Stimulated activated CD4-positive, alpha-beta T cell treated with anti-CD3 and anti-CD28 coated beads, TNF-alpha, amount 100 ng/mL, for 1 hour (primary cell): ENCODE measurements at places on chromosomes 11 and 22.
A peak's percentile ranks its signal among the peaks of the same experiment; 100 is the strongest.

GRCh38 chr11:121246021-121246768 is 46.4 kb upstream of the SC5D start:
- no peak for DNase-seq

- DNase-seq, result no peak
Measured at GRCh38 chr22:19292458-19293230, 1.1 kb upstream of the CLTCL1 start.

DNA sequence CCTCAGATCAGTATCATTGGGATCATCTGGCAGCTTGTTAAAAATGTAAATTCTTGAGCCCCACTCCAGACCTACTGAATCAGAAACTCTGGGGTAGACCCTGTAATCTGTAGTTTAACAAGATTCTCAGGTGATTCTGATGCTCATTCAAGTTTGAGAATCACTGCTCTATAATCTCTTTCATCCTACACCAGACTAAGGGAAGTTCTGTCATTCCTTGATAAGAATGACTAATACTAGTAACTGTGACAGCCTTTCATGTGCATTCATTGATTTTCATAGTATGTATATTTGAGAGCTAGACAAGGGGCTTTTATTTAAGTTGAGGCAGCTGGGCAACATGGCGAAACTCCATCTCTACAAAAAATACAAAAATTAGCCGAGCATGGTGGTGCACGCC is 30.0 kb downstream of the NAT10 start:
- DNase-seq, result no peak

- DNase-seq, result peak; percentile 12
Measured at GRCh38 chr22:22748297-22748743, 103.9 kb downstream of the GGTLC2 start.

DNA sequence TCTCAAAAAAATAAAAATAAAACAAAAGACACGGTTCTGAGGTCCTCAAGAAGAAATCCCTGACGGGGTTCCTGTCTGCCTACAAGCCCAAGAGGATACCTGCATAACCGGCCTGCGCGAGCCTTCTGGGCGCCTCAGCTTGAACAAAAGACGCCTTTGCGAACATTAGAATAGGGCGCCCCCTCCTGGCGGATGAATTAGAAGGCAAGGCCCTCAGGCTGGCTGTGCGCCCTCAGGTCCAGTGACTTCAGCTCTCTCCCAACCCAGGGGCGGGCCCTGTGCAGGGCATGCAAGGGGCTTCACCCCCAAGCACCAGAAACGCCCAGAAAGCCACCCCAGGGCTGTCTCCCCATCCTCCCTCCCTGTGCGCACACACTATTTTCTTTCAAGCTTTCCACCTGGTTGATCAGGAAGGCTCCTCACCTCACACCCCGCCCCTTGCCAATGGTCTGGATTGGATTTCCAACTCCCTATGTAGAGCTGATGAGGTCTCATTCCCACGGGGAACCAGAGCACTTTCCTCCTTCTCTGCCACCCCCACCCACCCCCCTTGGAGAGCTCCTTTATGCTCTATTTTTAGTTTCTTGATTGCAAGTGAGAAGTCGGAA is 273.3 kb downstream of the BUD13 start:
- peak; percentile 13 for DNase-seq

DNA sequence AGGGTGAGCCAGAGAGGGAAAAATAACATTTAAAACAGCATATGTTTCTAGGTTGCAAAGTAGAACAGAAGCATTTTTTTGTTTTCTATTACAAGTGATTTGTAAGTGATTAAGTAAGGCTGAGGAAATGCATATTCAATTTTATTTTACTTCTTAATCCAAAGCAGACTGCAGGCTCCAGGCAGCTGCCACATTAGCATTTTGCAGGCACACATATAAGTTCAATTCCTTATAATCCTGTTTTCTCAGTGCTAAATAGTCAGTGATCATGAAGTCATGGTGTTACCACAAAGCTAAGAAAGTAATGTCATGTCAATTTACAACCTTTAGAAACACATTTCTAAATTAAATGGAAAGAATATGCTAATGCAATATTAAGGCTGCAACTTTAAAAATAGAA is 149.8 kb downstream of the CNTN5 start:
- no peak for DNase-seq

DNA sequence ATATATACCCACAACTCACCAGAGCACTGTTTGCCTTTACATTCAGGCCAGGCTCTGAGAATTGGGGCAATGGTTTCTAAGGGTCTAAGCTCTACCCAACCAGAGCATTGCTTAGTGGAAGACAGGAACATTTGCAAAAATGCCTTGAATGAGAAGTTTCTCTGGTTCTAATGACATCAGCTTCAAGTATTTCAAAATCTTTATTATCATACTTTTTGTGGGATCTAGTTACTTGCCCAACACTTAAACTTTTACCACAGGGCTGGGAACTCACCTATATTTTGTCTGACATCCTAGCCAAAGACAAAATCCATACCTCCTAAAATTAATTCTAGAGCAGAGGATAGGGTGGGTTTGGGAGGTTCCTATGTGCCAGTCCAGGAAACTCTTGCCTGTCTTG is 51.5 kb downstream of the INSC start:
- no peak for DNase-seq

DNA sequence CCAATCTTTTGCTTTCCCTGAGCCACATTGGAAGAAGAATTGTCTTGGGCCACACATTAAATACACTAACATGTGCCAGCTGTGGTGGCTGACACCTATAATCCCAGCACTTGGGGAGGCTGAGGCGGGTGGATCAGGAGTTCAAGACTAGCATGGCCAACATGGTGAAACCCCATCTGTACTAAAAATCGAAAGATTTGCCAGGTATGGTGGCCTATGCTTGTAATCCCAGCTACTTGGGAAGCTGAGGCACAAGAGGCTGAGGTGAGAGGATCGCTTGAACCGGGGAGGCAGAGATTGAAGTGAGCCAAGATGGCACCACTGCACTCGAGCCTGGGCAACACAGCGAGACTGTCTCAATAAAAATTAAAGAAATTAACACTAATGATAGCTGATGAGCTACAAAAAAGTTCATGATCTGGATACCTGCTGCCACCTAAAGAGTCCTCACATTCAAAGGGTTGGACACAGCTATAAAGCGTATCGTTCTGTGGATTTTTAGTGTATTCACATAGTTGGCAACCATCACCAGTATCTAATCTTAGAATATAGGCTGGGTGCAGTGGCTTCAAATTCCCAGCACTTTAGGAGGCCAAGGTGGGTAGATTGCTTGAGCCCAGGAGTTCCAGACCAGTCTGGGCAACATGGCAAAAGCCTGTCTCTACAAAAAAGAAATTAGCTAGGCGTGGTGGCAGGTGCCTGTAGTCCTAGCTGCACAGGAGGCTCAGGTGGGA is 3.4 kb upstream of the LDHC start:
- DNase-seq, result no peak

GRCh38 chr11:65262776-65263175 is 1.0 kb downstream of the POLA2 start:
- DNase-seq, result no peak

DNA sequence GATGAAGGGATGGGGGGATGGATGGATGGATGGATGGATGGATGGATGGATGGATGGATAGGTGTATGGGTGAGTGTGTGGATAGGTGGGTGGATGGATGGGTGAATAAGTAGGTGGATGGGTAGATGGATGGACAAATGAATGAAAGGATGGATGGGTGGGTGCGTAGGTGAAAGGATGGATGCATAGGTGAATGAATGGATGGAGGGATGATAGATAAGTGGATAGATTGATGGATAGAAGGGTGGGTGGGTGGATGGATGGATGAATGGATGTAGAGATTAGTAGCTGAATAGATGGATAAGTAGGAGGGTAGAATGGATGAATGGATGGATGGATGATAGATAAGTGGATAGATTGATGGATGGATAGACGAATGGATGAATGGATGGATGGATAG is 152.7 kb downstream of the MN1 start:
- no peak for DNase-seq

DNA sequence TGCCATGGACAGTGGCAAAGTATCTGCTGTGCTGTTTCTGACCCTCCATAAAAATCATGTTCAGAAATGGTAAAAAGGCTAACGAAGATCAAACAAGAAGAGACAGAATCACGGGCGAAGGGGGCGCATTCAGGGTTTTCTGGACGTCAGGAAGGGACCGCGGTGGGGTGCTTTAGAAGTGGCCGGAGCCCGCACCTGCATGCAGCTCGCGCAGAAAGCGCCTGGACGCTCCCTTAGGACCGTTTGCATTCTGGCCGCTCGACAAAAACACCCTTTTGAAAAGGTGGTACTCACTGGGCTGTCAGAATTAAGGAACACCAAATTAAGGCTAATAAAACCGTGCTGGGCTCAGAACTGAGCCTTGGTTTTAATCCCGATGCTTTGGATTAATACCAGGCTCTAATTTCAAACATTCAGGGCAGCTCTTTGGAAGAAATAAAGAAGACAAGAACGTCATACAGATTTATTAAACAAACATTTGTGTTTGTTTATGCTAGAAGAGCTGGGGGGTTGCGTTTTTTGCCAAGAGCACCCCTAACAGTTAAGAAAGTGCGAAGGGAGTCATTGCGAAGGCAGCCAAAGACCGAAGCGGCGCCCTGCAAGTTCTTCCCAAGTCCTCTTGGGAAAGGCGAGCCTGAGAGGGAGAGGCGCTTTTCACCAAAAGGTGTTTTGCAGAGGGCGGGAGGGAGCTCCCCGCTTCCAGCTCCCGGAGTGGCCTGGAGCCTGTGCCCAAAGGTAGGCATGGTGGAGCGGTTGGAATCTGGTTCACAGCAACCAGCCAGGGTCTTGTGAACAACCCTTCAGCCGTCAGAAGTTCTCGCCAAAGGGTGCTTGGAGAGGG is 47.7 kb upstream of the DBX1 start:
- DNase-seq, result no peak

DNA sequence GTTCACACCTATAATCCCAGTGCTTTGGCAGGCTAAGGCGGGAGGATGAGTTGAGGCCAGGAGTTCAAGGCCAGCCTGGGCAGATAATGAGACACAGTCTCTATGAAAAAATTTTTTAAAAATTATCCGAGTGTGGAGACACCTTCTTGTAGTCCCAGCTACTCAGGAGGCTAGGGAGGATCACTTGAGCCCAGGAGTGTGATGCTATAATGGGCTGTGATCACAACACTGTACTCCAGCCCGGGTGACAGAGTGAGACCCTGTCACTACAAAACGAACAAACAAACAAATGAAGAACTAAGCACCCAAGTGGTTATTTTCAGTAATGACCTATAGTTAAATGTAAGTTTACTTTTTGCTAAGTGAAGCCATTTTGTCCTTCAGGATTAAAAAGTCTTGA is 32.3 kb downstream of the ANO5 start:
- no peak for DNase-seq

DNA sequence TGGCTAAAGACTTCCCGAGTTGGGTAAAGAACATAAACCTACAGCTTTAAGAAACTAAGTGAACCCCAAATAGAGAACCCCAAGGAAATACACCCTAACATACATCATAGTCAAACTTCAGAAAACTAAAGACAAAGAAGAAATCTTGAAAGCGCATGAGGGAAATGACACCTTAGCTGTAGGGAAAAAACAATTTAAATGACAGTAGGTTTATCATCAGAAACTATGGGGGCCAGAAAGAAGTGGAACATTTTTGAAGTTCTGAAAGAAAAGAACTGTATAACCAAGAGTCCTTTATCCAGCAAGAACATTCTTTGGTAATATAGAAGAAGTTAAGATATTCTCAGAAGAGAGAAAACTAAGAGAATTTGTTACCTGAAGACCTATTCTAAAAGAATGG is 15.5 kb upstream of the OR2AT4 start:
- DNase-seq, result no peak

DNA sequence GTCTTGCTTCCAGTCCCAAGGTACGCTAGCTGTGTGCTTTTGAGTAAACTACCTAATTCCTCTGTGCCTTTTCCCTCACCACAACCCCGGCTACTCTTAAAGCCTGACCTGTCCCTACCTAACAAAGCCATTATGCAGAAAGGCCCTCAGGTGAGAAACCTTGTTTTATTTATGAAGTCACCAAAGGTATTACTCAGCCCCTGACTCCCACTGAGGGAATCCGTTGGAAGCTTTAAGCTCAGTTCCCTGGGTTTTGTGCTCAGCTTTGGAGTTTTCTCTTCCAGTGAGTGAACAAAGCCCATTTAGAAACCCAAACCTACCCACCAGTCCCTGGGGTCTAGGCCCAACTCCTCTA is 90.9 kb downstream of the APIP start:
- no peak for DNase-seq

DNA sequence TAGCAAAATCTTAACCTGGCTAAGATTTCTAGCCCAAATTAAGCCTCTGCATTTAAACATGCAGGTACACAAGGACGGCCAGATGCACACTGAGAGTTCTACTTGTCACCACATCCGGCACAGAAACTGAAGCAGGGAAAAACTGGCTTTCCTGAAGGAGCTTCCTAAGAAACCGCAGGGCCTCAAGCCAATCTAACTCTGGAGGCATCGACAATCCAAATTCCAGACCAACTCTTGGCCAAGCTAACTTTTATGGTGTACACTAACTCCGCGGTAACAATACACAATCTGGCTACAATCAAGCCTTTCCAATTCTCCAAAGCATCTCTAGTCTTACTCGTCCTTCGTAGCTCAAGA is 1.2 kb downstream of the MSANTD2 start:
- no peak for DNase-seq

DNA sequence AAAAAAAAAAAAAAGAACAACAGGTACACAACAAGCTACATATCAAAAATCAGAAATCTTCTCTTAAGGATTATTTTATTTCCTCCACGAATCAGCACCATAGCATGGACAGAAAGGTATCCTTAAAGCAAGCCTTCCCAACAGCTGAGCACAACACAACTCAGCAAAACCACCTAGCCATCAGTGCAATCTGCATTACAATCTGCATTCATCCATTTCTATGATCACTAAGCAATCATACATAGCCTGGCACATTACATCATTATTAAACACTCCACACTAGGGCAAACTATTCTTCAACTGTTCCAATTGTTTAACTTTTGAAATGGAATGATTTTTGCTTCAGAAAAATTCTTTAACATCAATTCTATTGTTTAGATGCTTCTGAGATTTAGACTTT is 29.0 kb downstream of the MRTFA start:
- no peak for DNase-seq

DNA sequence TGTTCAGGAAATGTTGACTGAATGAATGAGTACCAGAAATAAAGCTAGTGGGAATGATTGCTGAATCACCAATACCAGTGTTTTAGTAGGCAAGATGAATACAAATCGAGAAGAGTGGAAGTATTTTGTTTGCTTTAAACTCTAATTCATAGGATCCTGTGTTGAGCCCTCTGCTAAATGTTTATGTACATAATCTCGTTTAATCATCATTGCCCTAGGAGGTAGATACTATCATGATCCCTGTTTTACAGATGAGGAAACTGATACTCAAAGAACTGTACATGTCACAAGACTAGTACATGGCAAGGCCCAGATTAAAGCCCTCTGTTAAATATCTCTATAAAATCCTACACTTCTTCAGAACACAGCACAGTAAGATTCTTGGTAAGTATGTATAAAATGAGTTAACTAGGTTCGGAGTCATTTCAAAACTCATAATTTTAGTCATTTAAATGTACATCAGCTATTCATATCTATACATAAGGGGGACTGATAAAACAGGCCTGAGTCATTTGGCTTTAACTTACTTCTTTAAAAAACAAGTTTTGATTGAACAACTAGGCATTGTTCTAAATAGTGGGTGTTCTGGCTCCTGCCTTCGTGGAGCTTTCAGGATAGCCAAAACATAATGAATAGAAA is 97.1 kb downstream of the EXT2 start:
- no peak for DNase-seq
